ENCODE measurements at places on chromosomes 6 and 20.

DNA sequence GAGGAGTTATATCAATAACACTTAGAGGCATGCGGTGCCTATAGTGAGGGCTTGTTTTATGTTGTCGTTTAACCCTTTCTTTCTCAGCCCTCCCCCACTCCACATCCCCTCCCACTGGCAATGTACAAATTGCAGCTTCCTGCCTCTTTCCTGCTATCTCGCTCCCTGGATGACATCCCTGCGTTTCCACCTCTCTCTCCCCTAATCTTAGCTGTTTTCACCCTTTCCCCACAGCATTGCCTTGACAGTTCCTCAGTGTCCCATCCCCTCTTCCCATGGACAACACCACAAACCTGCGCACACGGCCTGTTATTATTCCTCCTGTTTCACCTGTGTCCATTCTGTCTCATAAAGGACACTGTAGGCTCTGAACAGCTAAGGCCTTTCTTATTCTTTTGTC is 34.5 kb downstream of the MYB start:
- DNase-seq: no peak

DNA sequence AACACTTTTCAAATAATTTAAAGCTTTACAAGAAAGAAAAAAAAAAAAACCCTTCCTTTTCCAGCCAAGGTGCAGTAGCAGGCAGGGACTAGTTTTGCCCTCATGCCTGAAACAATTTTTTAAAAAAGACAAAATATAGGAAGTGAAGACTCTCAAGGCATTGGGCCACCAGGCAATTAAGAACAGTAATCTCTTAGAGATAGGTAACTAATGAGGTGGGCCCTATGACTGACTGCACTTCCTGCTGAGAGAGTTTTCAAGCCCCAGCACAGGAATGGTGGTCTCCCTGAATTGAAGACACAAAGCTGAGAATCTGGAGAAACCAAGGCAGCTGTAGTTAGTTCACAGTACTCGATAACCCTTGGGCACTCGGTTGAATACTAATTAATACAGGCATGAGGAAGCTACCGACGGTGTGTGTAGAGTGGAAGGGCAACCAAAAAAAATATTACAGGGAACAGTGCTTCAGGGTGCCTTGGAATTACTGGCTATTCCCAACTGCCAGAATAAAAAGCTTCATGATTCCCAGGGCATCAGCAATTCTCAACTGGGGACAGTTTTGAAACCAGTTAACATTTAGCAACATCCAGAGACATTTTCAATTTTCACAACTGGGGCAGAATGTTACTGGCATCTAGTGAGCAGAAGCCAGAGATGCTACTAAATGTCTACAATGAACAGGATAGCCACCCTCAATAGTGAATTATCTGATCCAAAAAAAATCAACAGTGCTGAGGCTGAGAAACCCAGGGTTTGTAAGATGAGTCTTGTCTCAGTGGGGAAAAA is 36.0 kb upstream of the PLN start:
- no peak for DNase-seq

GRCh38 chr20:15708984-15709598 is 864.2 kb downstream of the KIF16B start:
- no peak for DNase-seq

- DNase-seq: no peak
These were observed 53.2 kb upstream of the BMP2 start for GRCh38 chr20:6714279-6714711.

- DNase-seq: no peak
These were observed 59.6 kb upstream of the SDHAF4 start for GRCh38 chr6:70507161-70507560.

- DNase-seq: no peak
These were observed 284.9 kb upstream of the NRSN1 start for GRCh38 chr6:23841116-23841515.

- DNase-seq: no peak
These were observed 79.8 kb downstream of the QKI start for GRCh38 chr6:163494279-163494727.

DNA sequence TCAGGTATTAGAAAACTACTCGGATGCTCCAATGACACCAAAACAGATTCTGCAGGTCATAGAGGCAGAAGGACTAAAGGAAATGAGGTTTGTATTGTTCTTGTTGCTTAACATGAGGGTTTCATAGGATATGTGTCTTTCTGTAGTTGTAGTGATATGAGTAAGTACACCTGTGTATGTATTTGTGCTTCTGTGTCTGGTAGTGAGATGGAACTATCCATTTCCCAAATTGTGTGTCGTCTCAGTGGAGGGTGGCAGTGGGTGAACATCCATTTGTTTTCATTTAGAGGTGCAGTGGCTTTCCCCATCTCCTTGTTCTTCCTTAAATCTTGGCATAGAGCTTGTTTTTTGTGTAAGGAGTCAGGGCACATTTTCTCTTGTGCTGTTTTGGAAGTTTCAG is 8.2 kb downstream of the ASXL1 start:
- DNase-seq: no peak

DNA sequence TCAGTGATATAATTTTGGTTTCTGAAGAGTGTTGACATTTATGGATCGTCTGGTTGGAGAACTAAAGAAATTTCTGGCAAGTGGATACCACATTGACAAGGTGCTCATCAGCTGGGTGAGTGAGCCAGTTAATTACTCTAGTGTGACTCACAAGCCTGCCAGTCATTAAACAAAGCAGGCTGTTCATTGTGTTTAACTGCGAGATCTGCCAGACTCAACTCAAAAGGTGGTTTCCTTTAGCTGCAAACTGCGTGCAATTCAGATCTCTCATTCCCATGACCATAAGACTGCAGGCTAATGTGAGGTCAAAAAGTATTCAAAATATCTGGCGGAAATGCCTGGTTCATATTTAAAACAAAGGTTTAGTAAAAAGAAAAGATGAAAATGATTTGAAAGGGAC is 32.5 kb upstream of the IYD start:
- no peak for DNase-seq

DNA sequence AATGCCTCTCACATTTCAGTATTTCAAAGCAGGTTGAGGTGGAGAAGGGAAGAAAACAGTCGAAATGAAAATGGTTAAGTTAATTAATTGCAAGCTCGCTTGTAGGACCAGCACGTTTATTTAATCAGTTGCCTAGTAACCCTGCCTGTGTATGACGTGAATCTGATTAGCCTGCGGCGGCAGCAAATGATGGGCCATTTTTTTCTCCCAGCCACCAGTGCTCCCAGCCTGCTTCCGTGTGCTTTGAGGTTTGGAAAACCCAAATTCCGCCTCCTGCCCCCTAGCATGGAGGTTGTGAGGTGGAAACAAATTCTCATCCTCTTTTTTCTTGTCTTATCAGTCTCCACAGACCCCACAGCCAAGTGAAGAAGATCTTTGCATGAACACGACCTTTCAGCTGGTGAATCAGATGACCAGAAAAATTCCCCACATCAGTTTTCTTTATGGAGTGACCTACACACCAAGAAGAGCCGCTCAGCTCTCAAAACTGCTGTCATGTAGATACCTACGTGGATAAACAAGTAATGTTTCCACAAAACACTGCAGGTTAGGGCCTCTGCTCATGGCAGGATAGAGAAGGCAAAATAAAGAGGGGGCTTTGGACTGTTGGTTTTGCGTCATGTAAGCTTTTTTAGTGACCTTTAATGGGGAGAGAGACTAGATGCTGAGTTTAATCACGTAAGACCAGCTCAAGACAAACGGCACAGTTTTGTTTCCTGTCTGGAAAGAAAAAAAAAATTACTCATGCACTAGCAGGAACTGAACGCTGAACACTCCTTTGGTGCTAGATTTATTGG is 572.9 kb upstream of the NOX3 start:
- DNase-seq: no peak

DNA sequence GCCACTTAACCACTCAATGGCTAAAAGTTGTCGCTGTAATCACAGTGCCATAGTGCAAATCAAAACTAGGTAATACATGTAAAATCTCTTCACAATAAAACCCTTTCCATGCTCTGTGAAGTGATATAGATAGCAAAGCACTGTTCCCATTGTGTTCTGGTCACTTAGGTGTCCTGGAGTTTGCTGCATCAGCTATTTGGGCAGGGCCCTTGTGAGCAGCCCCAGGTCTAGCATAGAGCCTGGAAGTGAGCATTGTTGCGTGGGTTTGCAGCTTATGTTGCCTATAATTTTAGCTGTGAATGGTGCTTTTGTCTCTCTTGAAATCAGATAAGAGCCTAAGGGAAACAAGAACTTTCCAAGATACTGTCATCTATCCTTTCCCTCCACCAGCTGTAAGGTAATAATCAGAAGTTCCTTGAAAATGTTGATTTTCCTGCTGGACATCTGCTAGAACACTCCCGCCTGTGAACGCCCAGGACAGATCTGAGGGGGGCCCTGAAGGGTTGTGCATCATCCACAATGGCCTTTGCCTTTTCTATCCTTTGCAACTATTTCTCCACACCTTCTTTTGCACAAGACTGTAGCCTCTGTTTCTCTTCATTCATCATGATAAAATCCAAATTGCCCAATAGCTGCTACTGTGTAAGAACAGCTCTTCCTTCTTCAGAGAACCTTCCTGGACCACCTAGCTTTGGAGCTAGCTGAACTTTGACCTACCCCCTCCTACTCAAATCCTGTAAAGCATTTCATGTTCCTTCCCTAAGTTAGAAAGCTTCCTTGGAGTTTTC is 57.0 kb downstream of the TNFAIP3 start:
- no peak for DNase-seq

DNA sequence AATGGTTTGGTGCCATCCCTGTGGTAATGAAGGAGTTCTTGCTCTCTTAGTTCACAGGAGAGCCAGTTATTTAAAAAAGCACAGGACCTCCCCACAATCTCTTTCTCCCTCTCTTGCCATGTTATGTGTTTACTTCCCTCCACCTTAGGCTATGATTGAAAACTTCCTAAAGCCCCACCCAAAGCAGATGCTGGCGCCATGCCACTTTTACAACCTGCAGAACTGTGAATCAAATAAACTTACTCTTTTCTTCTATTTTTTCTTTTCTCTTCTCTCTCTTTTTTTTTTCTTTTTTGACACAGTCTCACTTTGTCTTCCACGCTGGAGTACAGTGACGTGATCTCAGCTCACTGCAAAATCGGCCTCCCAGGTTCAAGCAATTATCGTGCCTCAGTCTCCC is 508.4 kb upstream of the EPHA7 start:
- DNase-seq: no peak

- DNase-seq: no peak
These were observed 76.8 kb upstream of the OGFRL1 start for GRCh38 chr6:71211799-71212198.

GRCh38 chr6:53236241-53236640 is 87.6 kb upstream of the GCM1 start:
- no peak for DNase-seq

- DNase-seq: no peak
These were observed 27.0 kb upstream of the PMEPA1 start for GRCh38 chr20:57736738-57737347.

- no peak for DNase-seq
These were observed 113.5 kb downstream of the SLC35B3 start for GRCh38 chr6:8321671-8322404.

GRCh38 chr6:154615483-154616025 is 105.1 kb upstream of the CNKSR3 start:
- peak; percentile 32 for DNase-seq

DNA sequence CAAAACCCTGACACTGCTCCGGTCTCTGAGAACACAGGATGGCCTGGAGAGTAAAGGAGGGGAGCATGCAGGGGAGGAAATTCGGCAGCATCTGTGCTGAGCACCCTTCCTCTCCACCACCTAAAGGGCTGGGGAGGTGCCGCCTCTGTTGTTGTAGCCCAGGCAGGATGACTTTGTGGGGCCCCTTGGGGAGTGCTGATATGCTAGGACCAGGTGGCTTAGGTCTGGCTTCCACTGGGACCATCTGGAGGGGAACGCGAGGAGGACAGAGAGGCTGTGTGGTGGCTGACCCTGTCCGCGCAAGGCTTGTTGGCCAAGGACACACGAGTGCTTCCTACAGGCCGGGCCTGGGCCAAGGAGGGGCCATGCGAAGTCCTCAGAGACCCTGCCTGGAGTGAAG is 9.9 kb upstream of the RPS6KA2 start:
- DNase-seq: no peak

DNA sequence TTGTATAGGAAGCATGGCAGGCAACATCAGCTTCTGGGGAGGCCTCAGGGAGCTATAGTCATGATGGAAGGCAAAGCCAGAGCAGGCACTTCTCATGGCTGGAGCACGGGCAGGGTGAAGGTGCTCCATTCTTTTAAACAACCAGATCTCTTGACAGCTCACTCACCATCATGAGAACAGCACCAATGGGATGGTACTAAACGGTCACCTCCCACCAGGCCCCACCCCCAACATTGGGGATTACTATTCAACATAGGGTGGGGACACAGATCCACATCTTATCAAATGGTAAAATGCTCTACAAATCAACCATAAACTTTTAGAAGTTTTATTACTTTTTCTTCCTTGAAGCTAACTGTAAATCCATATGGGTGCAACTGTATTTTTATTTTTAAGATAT is 61.5 kb downstream of the MAP3K4 start:
- DNase-seq: no peak

- DNase-seq: no peak
These were observed 247.6 kb downstream of the MYLK4 start for GRCh38 chr6:2502998-2503674.

DNA sequence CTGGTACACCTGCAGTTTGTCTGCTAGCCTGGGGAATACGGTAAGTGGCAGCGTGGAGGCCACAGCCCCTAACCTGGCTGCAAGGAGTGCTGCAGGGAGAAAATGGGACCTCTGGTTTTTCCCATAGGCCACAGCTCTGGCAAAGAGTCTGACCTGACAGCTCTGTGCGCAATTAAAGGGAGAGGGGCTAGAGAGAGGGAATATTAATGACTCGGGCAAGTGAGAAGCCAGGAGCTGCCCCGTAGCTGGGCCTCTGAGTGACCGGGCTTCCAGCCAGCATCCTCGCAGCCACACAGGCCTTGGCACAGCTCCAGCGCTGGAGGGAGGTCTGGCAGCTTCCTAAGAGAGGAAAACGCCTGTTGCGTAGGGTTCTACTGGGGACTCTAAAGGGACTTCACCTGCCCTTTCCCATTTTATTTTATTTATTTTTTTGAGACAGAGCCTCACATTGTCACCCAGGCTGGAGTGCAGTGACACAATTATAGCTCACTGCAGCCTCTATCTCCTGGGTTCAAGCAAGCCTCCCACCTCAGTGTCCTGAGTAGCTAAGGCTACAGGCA is 18.2 kb upstream of the OCSTAMP start:
- DNase-seq: peak; percentile 68

- DNase-seq: no peak
These were observed 41.5 kb upstream of the FAM184A start for GRCh38 chr6:119119989-119120388.
